ENCODE measurements at places on chromosomes 12 and 14. TPM values are rescaled to one million over a fixed set of nuclear protein-coding genes. Genes with fewer than 3 reads are reported as not detected.

The EPYC gene
- total RNA-seq, result not detected

The OR4N5 gene
- total RNA-seq, result not detected

The SCNN1A gene
- 25.5 TPM for total RNA-seq

The PTCSC3 gene
- total RNA-seq, result not detected

The RHOJ gene
- total RNA-seq, result not detected

The CNPY2 gene
- total RNA-seq, result 139 TPM
